ENCODE measurements at places on chromosomes 6 and 20.

GRCh38 chr20:46194409-46194808 is 76.3 kb downstream of the CD40 start:
- DNase-seq: no peak

- no peak for DNase-seq
These were observed 10.3 kb upstream of the PRSS16 start for GRCh38 chr6:27237089-27237803.

GRCh38 chr20:8183526-8183925 is 51.5 kb downstream of the PLCB1 start:
- DNase-seq: no peak

DNA sequence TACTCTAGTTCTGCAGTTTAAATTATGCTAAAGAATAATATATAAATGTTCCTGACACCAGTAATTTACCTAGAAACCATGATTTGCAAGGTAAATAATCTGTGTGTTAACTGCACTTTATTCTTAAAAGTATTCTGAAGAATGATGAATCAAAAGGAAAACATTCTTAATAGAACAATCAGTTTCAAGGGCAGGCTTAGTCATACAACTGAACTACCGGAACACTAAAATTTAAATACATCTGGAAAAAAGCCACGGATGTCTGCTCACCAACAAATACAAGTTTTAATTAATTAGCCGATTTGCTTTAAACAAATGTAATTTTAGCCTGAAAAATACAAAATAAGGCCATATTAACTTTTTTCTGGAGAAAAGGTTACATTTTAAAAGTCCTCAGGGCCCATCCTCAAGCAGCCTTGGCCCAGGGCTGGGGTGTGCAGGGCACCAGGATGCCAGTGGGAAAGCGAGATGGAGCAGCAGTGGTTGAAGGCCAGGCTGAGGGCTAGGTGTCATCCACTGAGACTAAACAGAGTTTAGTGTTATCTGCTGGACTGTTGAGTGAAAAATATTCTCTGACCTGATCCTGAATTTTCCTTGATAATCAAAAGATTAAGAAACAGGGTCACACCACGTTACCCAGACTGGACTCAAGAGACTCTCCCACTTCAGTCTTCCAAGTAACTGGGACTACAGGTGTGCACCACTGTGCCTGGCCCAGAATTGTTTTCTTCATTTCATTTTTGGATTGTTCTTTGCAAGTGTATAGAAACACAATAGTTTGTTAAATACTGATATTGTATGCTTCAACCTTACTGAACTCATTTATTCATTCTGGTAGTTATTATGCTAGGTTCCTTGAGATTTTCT is 88.2 kb upstream of the DST start:
- DNase-seq: no peak

GRCh38 chr6:139473731-139474130 is 99.3 kb upstream of the CITED2 start:
- DNase-seq: no peak

DNA sequence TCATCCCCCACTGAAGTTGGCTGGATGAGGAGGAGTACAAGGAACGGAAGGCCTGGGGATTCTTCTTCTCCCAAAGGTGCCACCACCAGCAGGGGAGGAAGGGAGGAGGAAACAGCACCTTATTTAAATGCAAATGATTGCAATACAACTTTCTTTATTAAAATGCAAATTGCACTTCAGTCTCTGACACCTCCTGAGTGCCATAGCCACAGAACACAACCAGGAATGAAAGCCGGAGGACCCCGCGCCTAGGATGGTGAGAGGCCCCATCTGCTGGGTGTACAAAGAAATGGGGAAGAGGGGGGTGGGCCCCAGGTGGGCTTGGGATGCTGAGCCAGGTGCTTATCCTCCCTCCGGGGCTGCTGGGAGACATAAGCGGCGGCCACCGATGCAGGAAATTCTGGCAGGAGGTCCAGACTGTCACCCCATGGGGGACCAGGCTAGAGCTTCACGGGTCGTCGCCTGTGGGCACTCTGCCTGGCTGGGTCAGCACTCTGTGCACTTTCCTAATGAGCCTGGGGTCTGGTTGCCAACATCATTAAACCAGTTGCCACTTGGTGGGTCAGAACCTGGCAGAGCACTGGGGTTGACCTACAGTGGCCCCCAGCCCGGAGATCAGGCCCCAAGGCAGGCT is 154.2 kb upstream of the MLN start:
- DNase-seq: no peak

DNA sequence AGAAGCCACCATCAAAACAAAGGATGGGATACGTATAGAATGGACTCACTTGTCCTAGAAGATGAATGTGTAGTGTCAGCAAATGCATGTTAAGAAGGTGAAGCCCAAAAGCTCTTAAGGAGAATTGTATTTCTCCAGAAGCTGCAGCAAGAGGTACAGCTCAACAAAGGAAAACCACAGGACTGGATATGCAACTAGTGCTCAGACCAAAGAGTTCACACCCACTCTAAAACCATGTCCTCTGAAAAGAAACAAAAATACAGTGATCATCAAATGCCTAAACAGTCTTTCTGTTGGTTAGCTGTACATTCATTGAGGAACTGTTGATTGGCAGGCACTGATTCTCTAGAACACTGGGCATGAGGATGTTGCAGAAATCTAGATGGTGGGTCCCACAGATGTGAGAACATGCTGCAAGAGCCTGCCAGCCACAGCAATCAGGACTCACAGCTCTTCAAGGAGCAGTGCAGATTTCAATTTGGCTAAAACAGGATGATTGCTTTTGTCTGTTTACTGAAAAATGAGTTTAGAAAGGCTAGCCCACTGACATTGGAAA is 94.6 kb downstream of the COL9A1 start:
- no peak for DNase-seq

GRCh38 chr6:99093456-99094190 is 145.9 kb upstream of the FBXL4 start:
- DNase-seq: no peak

- DNase-seq: no peak
These were observed 156.0 kb downstream of the RFPL4B start for GRCh38 chr6:112503091-112503596.

DNA sequence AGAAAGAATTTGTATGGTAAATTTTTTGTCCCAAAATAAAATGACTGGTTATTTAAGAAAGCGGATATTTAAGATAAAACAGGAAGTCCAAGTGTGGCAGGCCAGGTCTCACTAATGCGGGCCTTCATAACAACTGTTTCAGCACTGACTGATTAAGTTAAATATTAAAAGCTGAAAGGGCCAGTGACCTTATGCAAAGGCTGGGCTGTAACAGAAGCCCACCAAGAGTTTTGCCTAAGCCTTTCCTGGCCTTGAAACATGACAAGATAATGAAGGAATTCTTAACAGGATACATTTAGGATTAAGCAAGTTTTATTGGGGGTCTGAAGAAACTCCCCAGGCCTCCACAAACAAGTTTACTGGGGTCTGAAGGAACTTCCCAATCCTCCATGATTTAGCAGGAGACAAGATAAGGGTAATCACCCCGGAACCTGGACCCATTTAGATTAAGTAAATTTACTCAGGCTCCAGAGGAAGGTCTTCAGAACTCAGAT is 36.3 kb downstream of the ZNF133 start:
- DNase-seq: no peak

- DNase-seq: no peak
These were observed 137.5 kb downstream of the ATXN1 start for GRCh38 chr6:16623731-16624130.
